IPS DF 6.9 (cell line): ENCODE measurements at places on chromosomes 2 and 18.

DNA sequence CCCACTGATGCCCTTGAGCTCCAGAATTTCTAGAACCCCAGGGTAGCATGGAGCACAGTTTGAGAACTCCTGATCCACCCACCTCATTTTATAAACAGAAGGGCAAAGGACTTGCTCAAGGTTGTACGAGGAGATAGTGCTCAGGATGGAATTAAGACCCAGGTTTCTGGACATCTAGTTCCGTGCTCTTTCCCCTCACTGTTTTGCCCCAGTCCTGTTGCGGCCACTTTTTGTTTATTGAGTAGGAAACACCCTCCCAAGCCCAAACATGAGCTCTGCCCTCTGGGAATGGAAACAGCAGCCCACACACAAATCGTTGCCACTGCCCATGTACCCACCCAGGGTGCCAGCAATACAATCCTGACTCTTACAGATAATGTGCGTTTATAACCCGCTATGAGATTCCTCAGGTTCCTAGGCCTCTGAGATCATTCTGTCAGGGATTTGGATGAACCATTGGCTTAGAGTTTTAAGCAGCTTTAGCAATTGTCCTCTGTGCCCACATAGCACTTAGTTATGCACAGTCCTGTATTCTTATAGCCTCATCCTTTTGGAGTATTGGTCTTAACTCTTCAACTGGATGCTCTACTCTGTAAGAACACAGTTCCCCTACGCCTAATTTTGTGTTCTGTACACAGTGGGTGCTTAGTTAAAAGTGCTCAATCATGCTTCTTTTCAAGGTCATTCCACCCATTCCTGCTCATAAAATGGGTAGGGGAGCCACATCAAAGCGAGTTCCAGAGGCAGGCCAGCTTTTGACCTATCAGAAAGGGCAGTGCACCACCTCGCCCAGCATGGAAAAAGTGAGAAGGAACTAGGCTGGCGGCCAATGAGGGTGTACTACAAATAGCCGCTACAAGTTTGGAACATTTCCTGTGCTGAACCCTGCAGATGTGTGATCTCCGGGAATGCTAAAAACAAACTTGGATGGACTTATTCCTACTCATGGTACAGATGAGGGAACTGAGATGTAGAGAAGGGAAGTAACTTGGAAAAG is 60.3 kb upstream of the IGFBP2 start:
- no peak for DNase-seq

- no peak for DNase-seq
Measured at GRCh38 chr2:226600802-226601201, 198.8 kb downstream of the IRS1 start.

- DNase-seq = no peak
Measured at GRCh38 chr2:176769021-176769420, 443.6 kb upstream of the HNRNPA3 start.

GRCh38 chr2:141522702-141523101 is 608.1 kb downstream of the LRP1B start:
- no peak for DNase-seq

DNA sequence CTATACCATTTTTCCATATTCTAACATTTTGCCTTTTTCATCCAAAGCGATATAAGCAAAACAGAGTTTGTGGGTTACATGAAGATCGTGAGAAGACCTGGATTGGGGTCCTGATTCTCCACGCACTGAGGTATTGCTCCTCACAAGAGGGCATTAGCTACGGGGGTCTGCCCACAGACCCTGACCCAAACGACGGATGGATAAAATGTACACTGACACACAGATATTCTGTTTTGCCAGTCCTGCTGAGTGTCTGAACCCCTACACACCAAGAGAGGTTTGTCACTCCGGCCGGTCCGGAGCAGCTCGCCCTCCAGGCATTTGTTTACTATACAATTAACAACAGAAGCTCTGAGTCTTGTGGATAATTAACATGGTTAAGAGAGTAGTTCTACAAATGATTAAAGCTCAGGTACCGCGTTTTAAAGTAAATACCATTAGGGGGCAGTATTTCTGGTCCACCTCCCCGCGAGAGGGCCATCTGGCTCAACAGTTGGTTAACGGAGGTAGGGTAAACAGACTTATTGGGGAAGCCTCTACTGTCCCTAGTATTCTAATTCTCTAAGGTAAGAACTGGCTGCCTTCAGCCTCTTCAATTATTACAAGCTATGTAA is 28.4 kb downstream of the SCYGR8 start:
- no peak for DNase-seq

- no peak for DNase-seq
Measured at GRCh38 chr18:63090334-63090733, 229.2 kb downstream of the BCL2 start.

DNA sequence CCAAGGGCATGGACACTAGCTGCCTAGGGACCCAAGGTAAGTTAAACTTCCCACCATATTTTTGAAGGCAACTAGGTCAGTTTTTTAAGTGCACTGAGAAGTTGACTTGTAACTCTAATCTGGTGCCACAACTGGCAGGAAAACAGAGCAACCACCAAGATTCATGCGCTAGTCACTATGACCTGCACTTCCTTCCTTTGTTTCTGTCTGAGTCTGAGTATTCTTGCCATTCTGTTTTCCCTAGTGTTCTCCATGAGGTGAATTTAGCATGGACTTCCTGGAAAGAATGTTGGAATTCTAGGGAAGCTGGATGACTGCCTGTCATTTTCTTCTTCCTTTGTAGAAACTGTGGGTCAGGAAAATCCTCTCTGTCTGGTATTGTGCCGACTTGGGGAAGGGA is 249.0 kb downstream of the GALNT13 start:
- no peak for DNase-seq

DNA sequence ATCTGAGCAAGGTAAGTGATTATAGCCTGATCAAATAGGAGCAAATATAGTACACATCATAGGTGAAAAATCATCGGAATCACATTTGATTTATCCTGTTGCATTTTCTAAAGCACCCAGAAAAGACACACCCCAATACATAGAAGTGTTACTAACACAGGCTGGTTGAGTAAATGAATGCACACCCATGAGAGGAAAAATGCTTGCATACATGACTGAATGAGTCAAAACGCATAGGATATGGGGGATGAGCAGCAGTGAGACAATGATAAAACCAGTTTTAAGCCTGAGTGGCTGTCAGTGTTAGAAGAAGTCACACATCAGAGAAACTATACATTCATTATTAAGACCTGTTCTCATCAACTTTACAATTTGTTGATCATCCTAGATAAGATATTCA is 449.6 kb upstream of the CDH20 start:
- no peak for DNase-seq

- DNase-seq = no peak
Measured at GRCh38 chr2:188170356-188170755, 121.3 kb upstream of the GULP1 start.

DNA sequence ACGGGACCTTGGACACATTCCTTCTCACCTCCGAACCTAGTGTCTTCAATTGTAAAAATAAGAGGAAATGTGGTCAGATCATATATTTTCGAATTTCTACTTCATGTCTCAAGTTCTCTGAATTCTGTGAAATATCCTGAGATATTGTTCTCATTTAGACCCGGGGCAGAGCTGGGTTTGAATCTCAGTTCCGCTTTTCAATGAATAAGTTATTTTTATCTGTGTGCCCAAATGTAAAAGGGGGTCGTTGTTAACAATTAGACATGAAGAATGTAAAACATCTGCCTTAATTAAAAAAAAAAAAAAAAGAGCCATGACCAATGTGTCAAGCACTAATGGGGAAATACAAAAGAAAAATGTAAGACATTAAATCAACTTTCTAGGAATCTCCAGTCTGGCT is 48.9 kb upstream of the BCL11A start:
- DNase-seq = no peak

GRCh38 chr2:233242231-233242927 is 9.1 kb upstream of the ATG16L1 start:
- no peak for DNase-seq

- no peak for DNase-seq
Measured at GRCh38 chr18:74040459-74041332, 106.9 kb downstream of the FBXO15 start.
